ENCODE measurements at places on chromosomes 3 and 15.

DNA sequence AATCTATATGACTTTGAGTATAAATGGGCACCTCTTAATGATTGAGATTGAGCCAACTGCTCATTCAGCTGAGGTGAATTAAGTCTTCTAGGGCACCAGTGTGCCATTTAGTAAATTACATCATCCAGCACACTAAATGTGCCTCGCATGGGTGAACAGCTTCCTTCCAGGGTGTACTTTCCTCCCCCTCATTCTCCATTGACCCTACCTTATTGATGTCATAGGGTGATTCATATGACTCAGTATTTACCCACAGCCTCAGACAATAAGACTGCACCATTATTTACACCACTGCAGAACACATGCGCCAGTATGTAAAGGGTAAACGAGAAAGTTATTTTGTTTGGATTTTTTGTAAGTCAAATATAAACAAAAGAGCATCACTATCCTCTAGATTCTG lies 185.2 kb upstream of the ARL6 start:
- DNase-seq = peak; percentile 81

DNA sequence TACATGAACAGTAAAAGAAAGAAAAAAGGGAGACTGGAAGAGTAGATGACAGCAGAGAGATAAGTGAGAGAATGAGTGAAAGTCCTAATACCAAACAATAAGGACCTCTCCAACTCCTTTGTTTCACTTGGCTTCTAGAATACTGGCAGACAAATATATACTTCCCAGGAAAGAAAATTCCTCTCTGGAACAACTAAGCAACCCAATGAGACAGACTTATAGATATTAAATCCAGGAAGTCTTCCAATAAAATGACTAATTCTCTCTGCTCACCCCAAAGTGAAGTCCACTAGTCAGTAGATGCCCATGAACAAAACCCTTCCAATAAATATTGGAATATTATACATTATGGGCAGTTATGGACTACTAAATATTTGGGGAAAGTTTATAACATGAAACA lies 114.2 kb downstream of the NEDD4 start:
- no peak for DNase-seq

GRCh38 chr15:27884726-27885125 lies 214.4 kb downstream of the OCA2 start:
- no peak for DNase-seq

DNA sequence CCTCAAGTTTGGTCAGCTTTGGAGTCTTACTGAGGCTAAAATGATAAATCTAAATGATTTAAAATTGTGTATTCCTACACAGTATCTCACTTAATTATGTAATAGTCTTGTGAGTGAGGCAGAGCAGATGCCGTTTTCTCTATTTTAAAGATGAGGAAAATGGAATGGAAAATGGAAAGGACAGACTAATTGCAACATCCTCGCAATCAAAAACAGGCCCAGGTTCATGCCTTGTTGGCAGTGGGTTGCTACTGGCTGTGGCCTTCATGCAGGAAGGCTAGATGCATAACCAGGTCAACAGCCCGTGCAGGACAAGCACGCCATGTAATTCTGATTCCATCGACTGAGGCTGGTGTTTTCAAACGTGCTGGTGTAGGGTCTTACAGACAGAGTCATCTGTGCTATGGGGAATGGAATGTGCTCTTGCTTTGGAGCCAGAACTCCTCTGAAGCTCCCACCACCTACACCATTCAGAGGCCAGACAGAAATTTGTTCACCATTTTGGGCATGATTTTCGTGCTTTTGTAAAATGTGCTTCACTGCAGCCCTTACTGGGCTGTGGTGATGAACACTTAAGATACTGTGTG lies 37.9 kb downstream of the MLH1 start:
- DNase-seq = no peak

DNA sequence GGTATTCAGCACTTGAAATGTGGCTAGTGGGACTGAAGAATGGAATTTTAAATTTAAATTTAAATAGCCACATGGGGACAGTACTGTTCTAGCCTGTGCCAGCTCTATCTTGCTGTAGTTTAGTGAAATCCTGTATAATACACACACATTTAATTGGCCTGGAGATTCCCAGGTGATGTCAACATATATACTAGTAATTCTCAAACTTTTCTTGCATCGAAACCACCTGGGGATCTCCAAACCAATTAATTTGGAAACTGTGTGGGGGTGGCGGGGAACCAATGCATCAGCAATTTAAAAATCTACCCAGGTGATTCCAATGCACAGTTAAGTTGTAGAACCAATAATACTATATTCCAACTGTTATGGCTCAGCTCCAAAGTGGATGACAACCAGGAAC lies 228.9 kb upstream of the MRPL3 start:
- no peak for DNase-seq

DNA sequence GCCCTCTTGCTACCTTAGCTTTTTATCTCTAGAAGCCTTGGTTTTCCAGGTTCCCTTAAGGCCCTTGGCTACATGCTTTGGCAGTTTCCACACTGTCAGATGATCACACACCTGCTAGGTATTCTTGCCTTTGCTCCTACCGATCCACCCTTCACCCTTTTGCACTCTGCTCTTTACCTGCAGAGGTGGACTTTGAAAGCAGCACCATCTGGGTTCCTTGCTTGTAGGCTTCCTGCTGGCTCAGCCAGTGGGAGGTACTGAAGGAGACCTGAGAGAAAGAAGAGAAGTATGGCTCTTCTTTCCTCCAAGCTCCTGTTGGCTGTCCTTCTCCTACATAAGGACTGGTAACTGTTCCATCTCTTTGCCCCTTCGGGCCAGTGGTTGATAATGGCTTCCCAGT lies 7.3 kb upstream of the ZNF592 start:
- no peak for DNase-seq

DNA sequence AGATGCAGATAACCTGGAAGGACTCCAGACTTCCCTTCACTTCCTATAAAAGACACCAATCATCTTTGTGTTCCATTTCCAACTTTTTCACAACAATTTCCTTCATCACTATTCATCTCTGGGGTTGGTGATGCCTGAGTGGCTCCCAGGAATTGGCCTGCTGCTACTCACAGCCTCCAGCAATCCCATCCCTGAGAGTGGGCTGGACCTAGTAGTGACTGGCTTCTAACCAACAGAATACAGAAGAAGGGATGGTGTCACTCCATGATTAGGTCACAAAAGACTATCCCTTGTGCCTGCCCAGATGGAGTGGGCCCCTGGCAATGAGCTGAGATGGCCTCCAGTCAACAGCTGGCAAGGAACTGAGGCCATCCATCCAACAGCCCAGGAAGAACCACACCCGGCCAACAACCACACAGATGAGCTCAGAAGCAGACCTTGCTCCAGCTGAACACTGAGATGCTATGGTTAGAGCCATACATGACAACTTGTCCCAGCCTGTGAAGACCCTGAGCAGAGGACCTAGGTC lies 20.9 kb downstream of the OCA2 start:
- DNase-seq = no peak

- DNase-seq = no peak
Measured at GRCh38 chr15:74252291-74252690, 16.2 kb downstream of the CCDC33 start.

GRCh38 chr15:83784975-83785374 lies 131.1 kb downstream of the ADAMTSL3 start:
- DNase-seq = no peak

DNA sequence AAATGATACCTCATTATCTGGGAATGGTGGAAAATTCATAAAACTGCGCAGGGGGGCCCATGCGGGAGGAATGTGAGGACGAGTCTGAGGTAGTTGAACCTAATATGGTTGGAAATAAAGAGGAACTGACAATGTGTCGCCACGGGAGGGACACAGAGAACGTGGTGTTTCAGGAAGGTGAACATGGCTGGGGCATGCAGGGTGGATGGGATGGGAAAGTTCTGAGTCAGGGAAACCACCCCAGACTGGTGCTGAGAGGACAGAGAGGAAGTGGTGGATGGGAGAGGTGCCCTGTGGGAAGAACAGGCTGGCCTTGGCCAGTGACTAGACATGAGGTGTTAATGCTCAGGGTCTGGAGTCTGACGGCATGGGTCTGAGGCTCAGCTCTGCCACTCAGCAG lies 137.1 kb upstream of the WNT5A start:
- DNase-seq = no peak

- no peak for DNase-seq
Measured at GRCh38 chr3:12343047-12343501, 54.2 kb downstream of the PPARG start.

Data from NCI-H345 (cell line).